ENCODE measurements at places on chromosomes 16 and 17.
A peak's percentile ranks its signal among the peaks of the same experiment; 100 is the strongest.

- DNase-seq, result no peak
These were observed 22.9 kb downstream of the FAM20A start for GRCh38 chr17:68578236-68578635.

GRCh38 chr16:30766206-30766932 is 4.2 kb downstream of the RNF40 start:
- no peak for DNase-seq

DNA sequence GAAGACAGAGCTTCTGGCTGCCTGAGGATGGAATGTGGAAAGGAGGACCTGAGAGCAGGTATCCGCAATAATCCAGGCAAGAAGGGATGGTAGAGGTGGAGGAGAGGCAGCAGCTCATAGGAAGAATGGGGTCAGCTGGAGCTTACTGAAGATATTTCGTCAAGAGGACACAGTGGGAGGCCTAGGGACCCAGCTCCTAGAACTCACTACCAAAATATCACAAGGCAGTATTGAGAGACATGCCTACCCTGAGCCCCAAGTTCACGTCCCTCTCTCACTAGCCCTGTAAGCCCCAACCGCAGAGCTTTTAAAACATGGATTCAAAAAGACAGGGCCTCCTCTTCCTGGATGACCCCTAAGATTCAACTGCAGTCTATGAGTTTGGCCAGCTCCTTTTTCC is 14.2 kb upstream of the CCL8 start:
- no peak for DNase-seq

DNA sequence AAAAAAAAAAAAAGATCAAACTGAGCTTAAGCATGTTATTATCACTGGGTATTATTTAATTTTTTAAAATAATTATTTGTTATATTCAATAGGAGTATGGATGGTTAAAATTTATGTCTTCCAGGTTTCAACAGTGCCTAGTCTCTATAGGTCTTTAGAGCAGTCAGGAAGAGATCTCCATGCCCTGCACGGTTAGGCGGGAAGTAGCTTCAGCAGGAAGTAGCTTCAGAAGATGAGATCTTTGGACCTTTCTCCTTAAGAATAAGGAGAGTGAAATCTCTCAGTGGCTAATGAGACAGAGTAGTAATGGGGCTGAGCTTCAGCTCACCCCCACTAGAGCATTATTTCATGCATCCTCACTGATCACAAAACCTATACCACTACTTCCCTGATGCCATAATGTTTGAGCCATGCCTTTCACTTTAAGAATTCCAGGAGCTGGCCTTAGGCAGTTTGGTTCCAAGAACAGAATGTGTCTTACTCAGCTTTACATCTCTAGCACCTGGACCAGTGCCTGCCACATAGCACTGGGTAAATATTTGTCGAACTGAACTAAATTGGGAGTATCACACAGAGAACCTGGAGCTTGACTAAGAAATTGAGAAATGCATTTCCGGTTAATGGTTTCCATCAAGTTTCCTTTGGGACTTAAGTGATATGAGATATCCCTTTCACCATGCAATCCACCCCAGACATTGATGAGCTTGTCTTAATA is 43.5 kb downstream of the SCPEP1 start:
- no peak for DNase-seq

DNA sequence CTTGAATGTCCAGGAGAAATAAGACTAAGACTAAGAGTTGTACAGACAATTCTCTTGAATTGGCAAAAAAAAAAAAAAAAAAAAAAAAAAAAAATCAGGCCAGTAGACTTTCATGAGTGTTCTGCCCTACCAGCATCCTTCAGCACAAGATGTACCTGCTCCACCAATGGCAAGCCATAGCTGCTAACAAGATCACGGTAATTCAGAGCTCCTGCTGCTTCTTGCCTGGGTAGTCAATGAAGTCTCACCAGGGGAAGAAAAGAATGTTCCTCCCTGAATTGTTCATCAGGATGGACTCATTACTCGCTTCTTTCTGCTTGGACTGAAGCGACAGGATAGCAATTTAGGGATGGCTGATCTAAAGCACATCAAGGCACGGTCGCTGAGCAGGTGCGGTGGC is 31.1 kb upstream of the APOH start:
- DNase-seq, result no peak

DNA sequence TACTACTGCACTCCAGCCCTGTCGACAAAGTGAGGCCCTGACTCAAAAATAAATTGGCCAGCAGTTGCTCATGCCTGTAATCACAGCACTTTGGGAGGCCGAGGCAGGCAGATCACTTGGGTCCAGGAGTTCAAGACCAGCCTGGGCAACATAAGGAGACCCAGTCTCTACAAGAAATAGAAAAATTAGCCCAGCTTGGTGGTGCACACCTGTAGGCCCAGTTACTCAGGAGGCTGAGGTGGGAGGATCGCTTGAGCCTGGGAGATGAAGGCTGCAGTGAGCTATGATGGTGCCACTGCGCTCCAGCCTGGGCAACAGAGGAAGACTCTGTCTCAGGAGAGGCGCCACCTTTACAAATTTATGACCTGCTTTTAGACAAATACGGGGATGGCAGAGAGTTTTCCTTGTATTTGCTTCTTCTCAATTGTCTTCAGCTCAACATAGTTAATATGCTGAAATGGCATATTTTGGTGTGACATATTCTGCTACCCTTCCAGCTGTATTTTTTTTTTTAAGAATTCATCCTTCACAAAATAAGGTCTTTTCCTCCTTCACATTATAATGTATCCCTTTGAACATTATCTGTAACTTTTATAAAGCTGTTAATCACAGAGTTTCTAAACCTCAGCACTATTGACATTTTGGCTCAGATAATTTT is 21.1 kb upstream of the YPEL2 start:
- DNase-seq, result no peak

DNA sequence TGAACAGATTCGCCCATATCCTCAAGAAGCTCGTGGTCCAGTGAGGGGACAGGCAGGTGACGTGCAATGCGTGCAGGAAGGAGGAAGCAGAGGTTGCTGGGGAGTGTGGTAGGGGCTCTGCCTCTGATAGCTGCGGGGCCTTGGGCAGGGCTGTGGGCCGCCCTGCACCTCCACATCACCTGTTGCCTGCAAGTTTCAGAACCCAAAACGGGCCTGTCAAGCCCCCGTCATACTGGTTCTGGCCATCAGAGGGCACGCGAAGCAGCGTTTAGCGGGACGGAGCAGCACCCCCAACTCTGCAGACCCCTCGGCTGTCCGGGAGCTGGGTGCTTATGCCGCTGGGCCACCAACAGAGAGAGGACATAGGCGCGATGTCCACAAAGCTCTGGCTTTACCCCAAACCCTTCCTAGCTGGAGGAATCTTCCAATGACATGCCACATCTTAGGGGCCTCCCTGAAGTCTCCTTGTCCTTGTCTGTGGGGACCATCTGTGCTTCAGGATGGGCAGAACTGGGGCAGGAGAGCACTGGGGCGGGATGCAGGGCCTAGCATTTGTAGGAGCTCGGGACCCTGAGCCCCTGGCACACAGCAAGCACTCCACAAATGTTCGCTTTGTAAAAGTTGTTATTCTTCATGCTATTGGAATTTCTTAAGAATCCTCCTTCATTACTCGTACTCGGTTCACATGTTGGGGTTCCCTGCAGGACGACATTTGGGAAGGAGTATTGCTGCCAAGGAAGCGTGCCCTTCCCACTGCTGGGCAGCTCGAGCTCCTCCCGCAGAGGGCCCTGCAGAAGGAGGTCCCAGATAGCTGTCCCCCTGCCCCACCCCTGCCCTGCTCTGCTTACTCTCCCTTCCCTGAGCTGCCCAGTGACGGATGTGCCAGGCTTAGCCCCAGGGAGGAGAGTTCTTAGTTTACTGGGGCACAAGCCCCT is 64.3 kb downstream of the CNGB1 start:
- peak; percentile 27 for DNase-seq

DNA sequence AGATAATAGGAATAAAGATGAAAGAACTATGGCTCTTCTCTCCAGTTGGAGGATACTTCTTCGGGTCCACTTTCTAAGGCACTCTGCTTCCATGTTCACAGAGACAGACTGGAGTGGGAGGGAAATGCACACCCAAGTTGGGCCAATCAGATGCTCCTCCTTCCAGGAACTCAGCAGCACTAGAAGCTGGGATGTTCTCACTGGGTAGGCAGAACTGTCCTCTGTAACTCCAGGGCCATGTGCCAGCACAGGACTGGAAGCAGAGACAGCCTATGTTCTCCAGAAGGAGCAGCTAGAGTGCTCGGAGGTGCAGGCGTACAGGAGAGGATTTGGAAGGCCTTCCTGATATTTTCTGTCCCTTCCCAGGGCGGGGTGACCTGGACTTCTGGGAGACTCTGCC is 49.9 kb upstream of the SREBF1 start:
- DNase-seq, result no peak

DNA sequence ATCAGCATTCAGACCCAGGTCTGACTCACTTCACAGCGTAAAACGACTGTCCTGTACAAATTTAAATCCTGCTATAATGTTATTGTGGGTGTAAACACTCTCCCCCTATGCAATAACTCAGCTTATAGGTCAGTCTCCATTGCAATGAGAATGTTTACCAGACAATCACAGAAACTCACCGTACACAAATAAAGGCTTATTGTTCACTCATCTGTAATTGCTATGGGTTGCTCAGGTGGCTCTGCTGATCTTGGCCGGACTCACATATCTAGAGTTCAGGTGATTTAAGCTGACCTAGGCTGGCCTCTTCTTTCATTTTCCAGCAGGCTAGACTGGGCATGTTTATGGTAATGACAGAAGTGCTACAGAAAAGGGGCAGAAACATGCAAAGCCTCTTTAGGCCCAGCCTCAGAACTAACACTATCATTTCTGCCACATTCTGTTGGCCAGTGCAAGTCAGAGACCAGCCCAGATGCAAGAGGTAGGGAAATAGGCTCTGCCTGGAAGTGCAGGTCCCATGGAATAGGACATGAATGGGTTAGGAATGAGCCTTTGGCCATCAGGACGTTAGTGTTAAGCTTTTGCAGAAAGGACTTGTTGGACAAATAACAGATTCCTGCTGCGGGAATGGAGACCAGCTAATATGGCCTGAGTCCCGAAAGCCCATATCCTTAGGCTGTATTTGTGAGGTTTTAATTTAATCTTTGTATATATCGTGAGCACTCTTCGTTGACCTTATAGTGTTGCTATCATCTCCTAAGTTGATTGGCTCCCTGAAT is 44.0 kb downstream of the HLF start:
- DNase-seq, result no peak

DNA sequence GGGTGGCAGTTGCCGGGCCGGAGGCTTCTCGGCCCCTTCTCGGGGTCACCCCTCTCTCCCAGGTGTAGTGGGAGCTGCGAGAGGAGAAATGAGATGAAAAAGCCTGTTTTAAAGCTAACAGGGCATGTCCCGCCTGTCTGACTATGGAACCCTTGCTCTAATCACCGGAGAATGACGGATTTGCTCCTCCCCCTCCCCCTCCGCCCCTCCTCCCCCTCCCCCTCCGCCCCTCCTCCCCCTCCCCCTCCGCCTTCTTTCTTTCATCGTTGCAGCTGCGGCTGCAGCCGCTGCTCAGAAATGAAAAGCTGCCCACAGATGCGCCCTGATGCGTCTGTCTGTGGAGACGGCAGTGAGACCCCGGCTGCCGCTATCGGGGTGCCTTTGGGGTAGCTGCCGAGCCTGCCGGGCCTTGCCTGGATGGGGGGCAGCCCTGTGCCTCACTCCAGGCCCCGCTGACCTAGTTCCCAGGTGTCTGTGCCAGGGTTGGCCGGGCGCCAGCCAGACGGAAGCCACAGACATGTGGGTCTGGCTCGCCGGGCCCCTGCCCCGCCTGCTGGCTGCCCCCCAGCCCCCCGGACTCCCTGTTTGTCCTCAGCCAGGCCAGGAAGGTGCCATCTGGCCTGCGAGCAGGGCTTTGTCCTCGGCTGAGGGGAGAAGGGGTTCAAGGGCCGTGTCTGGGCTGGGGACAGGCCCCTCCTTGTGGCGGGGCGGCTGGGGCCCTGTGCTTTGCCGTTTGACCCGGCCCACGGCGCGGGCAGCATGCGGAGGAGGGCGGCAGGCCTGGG is 37.7 kb downstream of the GINS2 start:
- DNase-seq, result no peak

DNA sequence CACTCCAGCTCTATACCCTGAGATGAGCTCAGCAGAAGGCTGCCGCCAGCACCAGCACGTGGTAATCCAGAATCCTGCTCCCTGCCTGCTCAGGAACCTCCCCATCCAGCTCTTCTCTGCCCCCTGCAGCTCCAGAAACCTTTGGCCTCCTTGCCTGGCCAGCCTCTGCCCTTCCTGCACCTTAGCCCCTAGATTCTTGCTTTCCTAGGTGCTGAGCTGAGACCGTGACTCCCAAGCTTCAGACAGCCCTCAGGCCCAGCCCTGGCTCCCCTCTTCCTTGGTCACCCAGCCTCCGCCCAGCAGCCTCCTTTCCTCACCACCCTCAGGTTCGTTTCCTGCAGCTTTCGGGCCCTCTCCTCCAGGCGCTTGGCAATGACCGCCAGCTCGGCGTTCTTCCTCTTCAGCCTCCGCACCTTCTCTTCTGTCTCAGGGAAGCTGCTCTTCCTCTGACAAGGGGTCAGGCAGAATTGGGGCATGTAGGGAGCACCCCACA is 2.6 kb downstream of the TSPOAP1 start:
- DNase-seq, result no peak

GRCh38 chr17:28843816-28844148 is 1.2 kb upstream of the FAM222B start:
- DNase-seq, result no peak

GRCh38 chr16:66143415-66143814 is 223.1 kb upstream of the CDH5 start:
- no peak for DNase-seq

GRCh38 chr16:75997606-75998005 is 271.3 kb upstream of the CPHXL start:
- DNase-seq, result no peak

DNA sequence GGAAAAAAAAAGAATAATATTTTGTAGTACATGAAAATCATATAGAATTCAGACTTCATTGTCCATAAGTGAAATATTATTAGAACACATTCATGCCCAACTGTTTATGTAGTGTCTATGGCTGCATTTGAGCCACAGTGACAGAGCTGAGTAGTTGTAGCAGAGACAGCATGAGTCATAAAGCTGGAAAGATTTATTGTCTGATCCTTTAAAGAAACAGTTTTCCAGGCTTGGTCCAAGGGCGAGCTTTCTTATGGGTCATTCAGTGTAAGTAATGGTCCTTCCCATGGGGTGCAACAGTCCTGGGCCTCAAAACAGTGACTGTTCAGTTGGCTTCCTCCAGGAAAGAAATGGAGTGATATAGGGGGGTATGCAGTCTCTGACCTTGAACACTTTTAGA is 260.2 kb downstream of the HS3ST4 start:
- no peak for DNase-seq

DNA sequence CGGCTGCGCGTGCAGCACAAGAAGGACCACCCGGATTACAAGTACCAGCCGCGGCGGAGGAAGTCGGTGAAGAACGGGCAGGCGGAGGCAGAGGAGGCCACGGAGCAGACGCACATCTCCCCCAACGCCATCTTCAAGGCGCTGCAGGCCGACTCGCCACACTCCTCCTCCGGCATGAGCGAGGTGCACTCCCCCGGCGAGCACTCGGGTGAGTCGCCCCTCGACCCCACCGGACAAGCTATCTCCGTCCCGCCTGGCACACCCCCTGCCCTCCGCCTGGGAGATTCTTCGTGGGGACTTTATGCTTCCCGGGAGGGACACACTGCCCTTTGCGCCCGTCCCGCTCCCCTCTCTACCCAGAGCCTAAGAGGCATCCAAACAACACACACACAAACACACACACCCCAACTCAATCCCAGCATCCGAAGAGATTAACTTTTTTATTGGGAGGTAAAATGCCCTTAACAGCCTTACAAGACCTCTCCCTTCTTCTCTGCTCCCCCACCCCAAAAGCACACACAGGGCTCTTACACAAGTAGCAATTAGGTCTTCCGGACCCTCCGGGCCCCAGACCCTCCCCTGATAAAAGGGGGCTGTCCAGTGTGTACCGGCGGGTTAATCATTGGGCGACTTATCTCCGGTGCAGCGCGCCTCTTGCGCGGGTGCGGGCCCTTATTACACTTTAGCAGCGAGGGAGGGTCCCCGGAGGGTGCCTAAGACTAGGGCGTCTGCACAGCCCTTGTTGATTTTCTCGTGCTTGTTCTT is 2.1 kb downstream of the SOX9 start:
- no peak for DNase-seq
